ENCODE measurements at places on chromosomes 3 and 15.

DNA sequence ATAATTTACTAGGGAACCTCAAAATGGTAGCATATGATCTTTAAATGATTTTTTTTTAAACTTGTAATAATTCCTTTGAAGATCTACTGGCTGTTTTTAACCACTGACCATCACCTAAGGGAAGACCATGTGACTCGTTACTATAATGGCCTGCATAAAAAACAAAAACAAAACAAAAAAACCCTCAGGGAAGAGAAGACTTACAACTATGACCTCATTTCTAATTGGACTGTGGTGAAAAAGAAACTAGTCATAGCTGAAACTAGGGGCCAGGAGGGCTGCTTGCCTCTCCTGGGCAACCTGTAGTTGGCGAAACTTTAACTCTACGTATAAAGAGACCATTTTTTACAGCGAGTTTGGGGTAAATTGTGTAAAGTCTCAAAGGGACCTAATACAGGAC, 23.0 kb downstream of the PAQR9 start:
- no peak for DNase-seq

DNA sequence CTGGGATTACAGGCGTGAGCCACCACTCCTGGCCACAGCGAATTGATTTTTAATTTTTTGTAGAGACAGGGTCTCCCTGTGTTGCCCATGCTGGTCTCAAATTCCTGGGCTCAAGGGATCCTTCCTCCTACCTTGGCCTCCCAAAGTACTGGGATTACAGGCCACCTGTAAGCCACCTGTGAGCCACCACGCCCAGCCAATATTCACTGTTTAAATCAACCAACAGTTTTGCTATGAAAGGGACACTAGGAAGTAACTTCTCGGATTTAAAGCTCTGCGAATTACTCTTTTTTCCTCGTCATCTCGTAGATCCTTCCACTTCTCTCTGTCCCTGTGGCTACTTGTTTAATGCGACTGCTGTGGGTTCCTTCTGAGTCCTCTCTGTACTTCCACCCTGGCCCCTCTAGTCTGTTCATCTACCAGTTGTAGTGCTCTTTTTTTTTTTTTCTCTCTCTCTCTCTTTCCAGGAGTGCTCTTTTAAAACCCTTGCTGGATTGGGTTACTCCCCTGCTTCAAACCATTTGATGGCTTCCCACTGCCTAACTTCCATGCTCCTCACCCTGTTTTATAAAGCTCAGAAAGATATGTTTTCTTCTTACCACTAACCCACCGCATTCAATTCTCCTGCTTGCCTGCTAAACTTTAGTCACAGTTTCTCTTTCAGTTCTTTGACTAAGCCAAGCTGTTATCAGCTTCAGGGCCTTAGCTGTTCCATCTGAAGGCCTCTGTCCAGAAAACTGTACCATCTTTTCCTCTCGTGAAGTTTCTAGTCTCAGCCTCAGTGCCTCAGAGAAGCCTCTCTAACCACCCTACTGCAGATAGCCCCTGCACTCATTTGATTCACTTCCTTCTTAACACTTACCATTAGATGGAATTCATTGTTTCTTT, 12.4 kb downstream of the RTF1 start:
- peak; percentile 23 for DNase-seq

- peak; percentile 42 for DNase-seq
Observed at GRCh38 chr3:114552527-114552812, 258.6 kb downstream of the TIGIT start.

DNA sequence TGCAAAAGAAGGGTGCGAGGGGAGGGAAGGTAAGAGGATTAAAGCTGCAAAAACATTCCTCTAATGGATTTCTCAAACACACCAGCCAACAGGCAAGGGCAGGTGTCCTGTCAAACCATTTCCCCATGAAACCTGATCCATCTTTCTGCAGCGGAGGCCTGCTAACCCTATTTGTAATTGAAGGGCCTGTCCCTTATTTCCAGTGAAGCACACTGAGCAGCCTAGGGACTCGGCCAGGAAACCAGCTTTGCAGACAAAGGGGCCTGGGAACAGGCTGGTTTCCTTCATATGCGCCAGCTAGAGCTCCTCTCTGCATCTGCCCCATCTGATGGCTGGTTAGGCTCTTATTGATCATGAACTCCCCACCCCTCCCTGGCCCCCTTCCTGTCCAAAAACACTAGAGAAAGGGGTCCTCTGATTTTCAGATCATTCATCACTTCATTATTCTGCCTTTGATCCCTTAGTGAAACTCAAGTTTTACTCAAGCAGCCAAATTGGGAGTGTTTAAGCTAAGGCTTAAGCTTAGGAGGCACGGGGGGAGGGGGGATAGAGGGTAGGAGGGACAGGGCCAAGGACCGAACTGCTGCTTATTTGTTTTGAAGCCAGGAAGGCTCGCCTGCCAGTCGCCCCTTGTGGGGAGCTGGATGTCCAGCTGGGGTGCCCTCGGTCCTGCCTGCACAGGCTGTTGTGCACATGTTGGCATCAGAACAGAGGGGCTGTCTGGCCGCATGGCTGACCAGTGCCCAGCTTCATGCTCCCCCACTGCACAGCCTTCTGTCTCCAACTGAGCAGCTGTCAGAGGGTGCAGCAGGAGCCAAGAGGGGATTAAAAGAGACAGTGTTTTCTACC, 53.1 kb downstream of the BOC start:
- DNase-seq: no peak

GRCh38 chr3:17033516-17034168, 148.9 kb downstream of the PLCL2 start:
- peak; percentile 31 for DNase-seq
